B cell (primary cell): ENCODE measurements at places on chromosomes 5 and 9.

GRCh38 chr5:65117525-65117924, 348.8 kb downstream of the CWC27 start:
- DNase-seq, result no peak

GRCh38 chr9:124105266-124105665, 93.7 kb downstream of the LHX2 start:
- DNase-seq, result no peak

DNA sequence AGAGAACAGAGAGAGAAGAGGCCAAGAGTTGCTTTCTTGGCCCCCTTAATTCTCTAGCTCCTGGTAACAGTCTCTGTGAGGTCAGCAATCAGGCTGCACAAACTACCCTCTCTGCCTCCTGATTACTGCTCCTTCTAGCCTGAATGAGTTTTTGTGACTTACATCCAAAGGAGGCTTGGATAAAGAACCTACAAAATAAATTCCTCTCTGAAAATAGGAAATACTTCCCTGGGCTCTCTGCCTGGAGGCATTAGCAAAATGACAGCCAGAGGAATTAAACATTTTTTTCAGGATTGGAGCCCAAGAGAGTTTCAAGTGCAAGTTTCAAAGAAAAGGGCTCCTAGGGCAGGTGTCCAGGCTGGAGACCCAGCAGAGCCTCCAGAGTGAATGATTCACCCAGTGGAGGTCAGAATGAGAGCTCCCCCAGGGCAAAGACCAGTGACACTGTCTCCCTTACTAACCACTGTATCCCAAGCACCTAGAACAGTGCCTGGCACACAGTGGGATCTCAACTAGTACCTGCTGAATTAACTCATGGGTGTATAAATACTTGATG, 162.5 kb downstream of the SPOCK1 start:
- no peak for DNase-seq

DNA sequence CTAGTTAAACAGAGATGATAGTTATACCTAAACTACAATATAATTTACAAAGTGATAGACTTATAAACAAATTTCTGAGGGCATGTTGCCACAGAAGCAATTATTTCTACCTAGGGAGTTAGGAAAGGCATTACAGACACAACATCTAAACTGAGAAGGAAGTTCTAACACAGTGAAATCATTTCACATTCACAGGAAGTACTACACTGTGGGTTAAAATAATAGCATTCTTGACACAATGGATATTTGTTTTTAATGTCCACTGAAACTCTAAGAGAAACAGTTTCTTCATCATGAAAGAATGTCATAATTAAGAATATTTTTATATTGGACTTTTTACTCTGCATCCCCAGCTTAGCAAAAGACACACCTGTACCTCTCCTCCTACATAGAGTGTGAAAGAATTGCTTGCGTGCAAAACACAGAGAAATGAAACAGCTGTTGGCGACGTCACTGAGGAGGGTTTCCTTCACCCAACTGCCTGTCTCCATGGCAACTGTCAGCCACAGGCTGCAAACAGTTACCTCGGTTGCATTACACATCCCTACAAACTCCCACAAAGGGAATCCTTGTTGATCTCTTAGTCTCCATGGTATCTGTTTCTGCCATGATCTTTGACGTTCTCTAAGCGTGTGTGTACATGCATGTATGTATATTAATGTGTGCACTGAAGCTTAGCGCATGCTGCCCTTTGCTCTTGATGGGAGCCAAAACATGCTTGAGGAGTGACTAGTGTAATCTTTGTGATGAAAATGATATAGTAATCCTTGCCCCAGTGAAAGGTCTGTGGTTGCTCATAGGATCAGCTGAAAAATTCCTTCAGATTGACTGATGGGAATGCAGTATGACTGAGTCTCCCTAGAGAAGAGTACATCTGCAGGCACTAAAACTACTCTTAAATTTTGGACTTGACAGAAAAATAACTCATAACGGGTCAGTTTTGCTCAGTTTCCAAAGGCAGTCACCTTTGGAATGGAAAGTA, 168.5 kb downstream of the ACTL7B start:
- no peak for DNase-seq

DNA sequence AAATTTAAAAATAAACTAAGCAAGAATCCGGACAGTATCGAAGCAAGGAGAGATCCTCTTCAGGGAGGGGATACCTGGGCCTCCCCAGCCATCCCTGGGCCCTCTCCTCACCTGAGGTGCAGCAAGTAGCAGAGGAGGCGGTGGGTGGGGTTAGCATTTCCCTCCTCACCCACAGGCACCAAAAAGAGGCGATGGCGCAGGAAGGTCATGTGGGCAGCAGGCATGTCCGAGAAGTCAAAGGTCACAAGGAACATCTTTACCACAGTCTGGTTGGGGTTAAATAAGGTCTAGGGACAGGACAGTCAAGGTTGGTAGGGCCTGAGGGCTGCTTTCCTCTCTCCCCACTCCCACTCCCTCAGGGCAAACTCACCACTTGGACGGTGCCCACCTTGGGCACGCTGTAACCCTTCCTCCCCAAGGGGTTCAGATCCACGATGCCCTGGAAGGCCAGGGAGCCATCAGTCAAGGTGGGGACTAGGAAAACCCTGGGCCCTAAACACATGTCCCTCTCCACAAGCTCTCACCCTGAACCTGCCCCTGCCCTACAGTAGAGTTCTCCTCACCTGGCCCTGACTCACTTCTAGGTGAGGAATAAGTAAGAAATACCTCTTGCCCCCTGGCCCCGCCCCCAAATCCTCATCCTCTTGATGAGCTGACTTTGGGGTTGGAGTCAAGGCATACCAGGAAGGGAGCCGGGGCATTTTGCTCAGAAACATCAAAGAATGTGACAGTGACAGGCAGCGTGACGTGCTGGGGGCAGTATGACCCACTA, 2.8 kb upstream of the STOML2 start:
- DNase-seq, result peak; percentile 9

- no peak for DNase-seq
Observed at GRCh38 chr5:66958980-66959641, 237.5 kb downstream of the CD180 start.

DNA sequence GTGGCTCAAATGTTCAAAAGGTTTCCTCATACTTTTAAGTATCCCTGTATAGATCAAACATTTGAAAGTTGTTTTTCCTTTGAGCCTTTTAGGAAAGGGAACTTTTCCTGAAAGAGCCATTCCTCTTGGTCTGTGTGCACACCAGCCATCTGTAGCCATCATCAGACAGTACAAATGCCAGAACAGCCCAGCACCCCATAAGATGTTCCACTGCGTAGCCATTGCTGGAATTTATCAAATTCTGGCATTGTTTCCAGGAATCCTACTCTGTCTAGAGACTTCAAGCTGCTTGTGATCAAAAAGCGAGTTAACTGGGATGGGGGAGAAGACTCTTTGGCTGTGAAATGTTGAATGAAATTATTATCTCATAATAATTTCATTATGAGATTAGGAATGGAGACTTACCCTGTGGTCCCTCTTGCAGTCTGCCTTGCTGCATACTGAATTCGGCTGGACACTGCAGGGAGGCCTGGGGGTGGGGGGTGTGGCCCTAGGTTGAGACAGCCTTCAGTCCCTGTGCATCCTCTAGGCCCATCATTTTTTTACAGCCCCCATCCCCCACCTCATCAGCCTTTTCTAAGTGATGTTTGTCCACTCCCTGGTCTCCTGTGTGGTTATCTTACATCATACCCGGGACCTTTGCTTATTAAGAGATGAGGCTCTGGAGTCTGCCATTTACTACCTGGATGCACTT, 99.8 kb downstream of the RALGPS1 start:
- DNase-seq, result no peak

- DNase-seq, result peak; percentile 51
Observed at GRCh38 chr9:114889802-114890224, 40.6 kb downstream of the TNFSF8 start.

DNA sequence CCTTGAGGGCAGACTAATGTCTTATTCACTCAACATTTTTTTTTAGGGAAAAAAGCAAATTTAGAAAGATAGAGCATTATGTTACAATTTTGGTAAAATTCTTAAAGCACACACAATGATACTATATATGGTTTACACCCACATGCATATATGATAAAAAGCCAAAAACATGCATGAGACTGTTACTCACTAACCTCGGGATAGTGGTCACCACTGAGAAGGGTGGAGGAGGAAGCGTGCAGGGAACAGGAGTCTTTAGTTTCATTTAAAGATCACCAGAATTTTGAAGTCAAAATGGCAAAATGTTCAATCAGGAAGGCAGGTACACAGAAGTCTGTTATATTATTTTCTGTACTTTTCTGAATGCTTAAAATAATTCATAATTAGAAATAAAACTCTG, 9.2 kb downstream of the ARL15 start:
- DNase-seq, result no peak

DNA sequence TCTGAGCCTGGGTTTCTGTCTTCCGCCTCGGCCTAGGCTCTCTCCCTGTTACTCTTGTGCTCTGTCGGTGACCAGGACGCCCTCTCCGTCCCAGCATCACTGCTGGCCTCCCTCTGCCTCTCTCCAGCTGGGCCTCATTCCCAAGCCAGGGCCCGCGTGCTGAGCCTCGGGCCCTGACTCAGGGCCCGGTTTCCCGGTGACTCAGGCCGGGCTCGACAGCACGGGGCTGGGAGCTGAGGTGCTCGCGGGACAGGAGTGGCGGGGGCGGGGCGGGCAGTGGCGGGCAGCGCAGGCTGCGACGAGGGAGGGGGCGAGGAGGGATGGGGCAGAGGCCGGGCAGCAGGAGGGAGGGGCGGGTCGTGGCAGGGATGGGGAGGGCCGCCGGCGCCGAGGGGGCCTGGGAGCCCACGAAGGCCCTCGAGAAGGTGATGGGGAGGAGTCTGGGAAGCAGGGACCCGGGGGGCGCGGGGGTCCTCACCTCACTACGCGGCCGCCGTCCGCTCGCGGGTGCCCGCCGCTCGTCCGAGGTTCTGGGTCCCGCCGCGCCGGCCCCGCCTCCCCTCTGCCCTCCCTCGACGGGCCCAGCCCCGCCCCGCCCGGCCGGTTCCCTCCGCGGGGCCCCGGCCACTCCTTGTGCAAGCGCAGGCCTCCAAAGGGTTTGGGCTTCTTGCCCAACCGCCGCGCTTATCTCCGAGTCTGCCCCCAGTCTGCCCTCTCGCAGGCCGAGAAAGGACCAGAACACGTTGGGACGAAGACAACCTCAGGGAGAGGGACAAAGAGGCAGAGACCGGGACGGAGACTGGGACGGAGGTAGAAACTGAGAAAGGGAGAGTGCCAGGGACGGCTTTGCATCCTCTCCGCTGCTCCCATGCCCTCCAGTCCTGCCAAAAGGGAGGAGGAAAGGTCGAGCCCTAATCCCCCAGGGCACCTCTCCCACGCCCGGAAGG, at the start of gene ARAP3:
Gene ARAP3, minus strand, starts transcription at position 536 of the 947 bp plus-strand sequence. CDS start 1,744 bp downstream, outside the sequence.
- DNase-seq, result peak; percentile 54
